Activated naive CD4-positive, alpha-beta T cell treated with anti-CD3 and anti-CD28 coated beads, Interleukin-2, amount 10 ng/mL, durations not matched to agents 5 hours and 36 hours (primary cell): ENCODE measurements at places on chromosomes 11 and 22. TPM values are rescaled to one million over a fixed set of nuclear protein-coding genes. Genes with fewer than 3 reads are reported as not detected.

Gene KCTD14
- 0.22 TPM for total RNA-seq

Gene SAA2
- not detected for total RNA-seq

Gene AGBL2
- total RNA-seq = 5.5 TPM

Gene CHEK1
- 58.4 TPM for total RNA-seq
